ENCODE measurements at places on chromosomes 12 and 14.

- H3K27me3 ChIP-seq: no peaks in the 10 kb centered on the region
- no peak overlapping the region for H3K4me3 ChIP-seq
- no peak overlapping the region for H3K27ac ChIP-seq
- H3K4me1 ChIP-seq: no peaks in the 10 kb centered on the region
- H3K36me3 ChIP-seq: peaks cover 4% of the 10 kb centered on the region
These were observed 31.4 kb downstream of the FLVCR2 start for GRCh38 chr14:75609606-75610475.

DNA sequence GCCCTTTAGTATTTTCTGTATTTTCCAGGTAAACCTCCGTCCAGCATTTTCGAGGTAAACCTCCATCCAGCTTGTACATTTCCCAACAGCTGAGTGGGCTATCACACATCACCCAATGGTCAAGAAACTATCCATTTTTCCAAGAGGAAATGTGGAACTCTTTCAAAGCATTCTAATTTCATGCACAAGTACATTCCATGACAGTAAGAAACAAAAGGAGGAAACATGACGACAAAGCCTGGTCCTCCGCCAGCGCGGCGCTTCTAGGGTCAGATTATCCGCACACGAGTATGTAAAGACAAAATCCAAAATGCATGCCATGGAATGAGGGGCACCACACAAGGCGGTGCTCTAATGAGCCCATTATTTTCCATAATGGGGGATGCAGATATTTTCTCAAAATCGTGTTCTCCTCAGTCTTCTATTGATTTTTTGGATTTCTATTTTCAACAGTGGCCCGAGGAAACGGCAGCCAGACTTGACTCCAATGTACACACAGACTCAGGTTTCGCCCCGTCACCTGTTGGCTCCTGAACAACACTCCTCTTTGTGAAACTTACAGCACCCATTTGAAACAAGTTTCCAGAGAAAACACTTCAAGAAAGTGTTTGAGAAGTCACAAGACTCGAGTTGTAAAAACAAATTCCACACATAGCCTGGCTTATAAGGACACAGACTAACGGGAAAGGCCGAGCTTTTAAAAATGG is 107.4 kb downstream of the PRICKLE1 start:
- peak overlapping the region; percentile 81 for H3K4me3 ChIP-seq
- H3K27ac ChIP-seq: no peak overlapping the region
- DNase-seq: no peak
- H3K27me3 ChIP-seq: peaks cover 72% of the 10 kb centered on the region
- peaks cover 8% of the 10 kb centered on the region for H3K4me1 ChIP-seq
- H3K36me3 ChIP-seq: no peaks in the 10 kb centered on the region

DNA sequence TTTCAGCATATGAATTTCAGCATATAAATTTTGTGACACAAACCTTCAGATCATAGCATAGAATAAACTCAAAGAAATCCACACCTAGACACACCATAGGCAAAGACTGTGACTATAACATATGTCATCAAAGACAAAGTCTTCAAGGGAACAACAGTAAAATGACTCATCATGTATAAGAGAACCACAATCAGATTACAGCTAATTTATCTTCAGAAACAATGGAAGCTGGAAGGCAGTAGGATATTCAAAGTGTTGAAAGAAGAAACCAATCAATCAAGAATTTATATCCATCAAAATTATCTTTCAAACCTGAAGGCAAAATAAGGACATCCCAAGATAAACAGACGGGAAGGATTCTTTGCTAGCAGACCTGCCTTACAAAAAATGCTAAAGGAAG is 29.0 kb downstream of the DLK1 start:
- no peak for DNase-seq
- peaks cover 27% of the 10 kb centered on the region for H3K27me3 ChIP-seq
- H3K36me3 ChIP-seq: no peaks in the 10 kb centered on the region
- no peak overlapping the region for H3K4me3 ChIP-seq

- peaks cover 31% of the 10 kb centered on the region for H3K4me1 ChIP-seq
- peak; percentile 81 for DNase-seq
- peak within 1 kb of the TSS; percentile 83 for H3K4me3 ChIP-seq
- H3K36me3 ChIP-seq: peaks cover 6% of the 10 kb centered on the region
- no peaks in the 10 kb centered on the region for H3K27me3 ChIP-seq
- peak within 1 kb of the TSS; percentile 91 for H3K27ac ChIP-seq
These were observed at the start of gene BCL2L14 for GRCh38 chr12:12070674-12071656. TSS of gene BCL2L14 (plus strand) at chr12:12070939. CDS start at chr12:12079306, 8,367 bp downstream.

GRCh38 chr12:19482551-19483109 is 43.3 kb downstream of the AEBP2 start:
- peak overlapping the region; percentile 74 for H3K27ac ChIP-seq
- peaks cover 72% of the 10 kb centered on the region for H3K36me3 ChIP-seq
- H3K4me3 ChIP-seq: peak overlapping the region; percentile 39
- no peaks in the 10 kb centered on the region for H3K27me3 ChIP-seq
- H3K4me1 ChIP-seq: peaks cover 44% of the 10 kb centered on the region
